NCI-H748 treated with DMSO at 0.1 percent for 48 hours (cell line): ENCODE measurements at places on chromosomes 2 and 18.

GRCh38 chr2:7071154-7071553 is 153.9 kb downstream of the RNF144A start:
- DNase-seq, result no peak

- no peak for DNase-seq
Observed at GRCh38 chr2:45713591-45713990, 62.1 kb downstream of the PRKCE start.

- no peak for DNase-seq
Observed at GRCh38 chr18:52953387-52953786, 613.4 kb downstream of the DCC start.

- DNase-seq, result no peak
Observed at GRCh38 chr18:79785831-79786230, 11.9 kb upstream of the KCNG2 start.

- DNase-seq, result no peak
Observed at GRCh38 chr18:64331419-64331818, 182.5 kb upstream of the LINC00305 start.

GRCh38 chr2:156897548-156897947 is 360.0 kb upstream of the GALNT5 start:
- no peak for DNase-seq

DNA sequence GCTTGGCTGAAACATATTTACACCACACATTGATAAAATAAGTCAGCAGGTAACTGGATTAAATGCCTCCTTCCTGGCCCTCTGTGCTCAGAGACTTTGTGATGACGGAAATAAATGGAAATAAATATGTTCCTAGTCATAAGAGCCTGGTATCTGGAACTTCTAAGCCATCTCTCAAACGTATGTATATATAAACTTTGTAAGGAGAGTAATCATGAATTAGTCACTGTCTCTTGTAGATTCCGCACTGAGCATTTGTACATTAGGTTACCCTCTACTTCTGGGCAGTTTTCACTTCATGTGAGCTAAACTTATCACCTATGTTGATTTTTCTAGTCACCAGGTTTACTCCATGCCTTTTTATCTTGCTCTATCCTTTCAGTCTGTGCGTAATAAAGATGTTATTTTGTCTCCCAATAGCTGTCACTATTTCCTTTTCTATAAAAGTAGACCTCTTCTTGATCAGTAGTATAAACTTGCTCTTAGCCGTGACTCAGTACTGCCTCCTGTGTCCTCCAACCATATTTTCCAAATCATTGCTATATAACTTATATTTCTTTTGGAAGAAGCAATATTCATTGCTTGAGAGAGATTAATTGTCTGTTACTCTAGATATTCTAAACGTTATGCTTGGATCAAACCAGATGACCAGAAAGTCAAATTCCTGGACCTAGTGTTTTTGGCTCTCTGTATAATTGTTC is 53.2 kb downstream of the FEZ2 start:
- DNase-seq, result no peak

DNA sequence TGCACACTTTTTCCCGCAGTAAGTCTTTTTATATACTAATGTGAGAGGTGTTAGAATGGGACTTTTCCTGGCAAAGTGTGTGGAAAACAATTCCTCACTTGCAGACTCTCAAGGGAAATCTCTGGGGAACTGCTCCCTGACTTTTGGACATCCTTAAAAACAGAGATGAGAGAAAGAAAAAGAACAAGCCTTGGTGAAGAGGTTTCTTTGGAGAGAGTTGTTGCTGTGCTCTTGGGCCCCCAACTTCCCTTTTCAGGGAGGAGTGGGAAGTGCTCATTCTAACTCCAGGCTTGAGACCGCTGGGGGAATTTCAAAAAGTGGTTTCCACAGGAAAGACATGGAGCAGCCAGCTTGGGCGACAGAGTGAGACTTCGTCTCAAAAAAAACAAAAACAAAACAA is 142.6 kb upstream of the SPRED2 start:
- DNase-seq, result no peak

DNA sequence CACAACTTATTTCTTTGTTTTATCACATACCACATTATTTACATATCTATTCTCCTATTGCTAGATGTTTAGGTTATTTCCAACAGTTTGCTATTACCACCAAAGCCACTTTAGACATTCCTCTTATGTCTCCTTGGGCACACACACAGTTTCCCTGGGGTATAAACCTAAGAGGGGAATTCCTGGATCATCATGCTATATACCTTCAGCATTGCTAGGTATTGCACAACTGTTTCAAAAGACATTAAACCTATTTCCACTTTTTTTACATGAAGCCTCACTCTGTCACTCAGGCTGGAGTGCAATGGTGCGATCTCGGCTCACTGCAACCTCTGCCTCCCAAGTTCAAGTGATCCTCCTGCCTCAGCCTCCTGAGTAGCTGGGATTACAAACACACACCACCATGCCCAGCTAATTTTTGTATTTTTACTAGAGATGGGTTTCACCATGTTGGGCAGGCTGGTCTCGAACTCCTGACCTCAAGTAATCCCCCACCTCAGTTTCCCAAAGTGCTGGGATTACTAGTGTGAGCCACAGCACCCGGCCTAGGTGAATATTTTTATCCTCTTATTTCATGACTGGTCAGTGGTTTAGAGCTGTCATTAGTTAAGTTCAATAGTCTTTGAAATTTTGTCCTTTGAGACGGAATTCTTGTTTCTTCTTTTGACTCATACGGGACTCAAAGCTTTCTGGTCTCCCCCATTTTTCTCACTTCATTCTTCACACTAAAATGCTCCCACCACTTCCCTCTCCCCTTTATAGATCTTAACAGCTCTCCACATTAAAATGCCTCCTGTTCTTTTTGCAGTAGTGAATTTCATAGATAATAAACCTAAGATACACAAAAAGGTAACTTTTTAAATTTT is 30.3 kb downstream of the SULT1C4 start:
- DNase-seq, result no peak

GRCh38 chr2:8310557-8311455 is 371.1 kb upstream of the ID2 start:
- no peak for DNase-seq

DNA sequence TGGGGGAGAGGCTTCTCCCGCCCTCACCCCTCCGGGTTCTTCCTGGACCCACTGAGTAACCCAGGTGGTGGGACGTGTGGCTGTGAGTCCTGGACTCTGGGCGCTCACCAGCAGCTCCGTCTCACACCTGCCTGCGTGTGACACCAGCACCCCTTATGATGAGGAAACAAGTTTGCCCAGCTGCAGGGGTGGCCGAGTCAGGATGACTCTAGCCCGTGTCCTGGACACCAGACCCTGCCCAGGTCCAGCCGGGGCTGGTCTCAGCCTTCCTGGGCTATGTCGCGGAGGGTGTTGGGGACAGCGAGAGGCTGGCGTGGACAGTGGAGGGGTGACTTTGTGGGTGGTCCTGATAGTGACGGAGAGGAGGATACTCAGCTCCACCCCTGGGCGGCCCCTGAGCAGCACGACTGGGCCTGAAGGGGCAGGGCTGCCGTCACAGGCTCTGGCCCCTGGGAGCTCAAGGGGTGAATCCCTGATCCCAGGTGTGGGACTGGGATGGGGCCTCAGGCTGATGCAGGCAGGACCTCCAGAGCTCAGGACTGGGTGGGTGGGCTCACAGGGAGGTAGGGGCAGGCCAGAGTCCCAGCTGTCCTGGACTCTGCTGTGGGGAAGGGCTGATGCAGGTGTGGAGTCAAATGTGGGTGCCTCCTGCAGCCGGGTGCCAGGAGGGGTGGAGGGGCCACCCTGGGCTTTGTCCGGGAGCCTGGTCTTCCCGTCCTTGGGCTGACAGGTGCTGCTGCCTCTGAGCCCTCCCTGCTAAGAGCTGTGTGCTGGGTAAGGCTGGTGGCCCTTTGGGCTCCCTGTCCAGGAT is 3.7 kb downstream of the GPR35 start:
- no peak for DNase-seq

- DNase-seq, result no peak
Observed at GRCh38 chr2:161115205-161115604, 45.0 kb upstream of the TANK start.

DNA sequence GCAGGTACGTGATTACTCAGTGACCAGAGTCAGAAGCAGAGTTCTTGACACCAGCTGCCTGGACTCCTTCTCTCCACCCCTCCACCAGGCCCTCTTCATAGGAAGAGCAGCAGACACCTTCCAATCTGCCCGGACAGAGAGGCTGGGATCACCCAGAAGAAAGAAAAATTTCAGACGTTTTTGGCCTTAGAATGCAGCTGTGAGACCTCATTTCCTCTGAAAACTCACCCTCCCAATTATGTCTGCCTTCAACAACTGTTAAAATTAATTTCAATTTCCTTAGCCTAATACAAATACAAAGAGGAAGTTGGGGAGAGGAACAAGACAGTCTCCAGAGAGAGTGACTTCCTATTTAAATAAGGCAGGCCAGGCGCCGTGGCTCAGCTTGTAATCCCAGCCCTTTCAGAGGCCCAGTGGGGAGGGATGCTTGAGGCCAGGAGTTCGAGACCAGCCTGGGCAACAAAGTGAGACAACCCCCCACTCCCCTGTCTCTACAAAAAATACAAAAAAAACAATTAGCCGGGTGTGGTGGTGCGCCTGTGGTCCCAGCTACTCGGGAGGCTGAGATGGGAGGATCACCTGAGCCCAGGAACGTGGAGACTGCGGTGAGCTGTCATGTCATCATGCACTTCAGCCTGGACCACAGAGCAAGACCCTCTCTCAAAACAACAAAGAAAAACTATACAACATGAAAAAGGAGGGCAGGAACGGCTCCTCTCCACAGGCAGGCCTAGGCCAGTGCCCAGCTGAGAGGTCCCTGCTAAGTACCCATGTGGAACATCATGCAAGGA is 1.6 kb downstream of the SLC66A2 start:
- DNase-seq, result no peak

- no peak for DNase-seq
Observed at GRCh38 chr18:42011053-42011452, 56.0 kb downstream of the PIK3C3 start.

GRCh38 chr2:8672940-8673339 is 8.9 kb upstream of the ID2 start:
- no peak for DNase-seq

- DNase-seq, result no peak
Observed at GRCh38 chr2:221377066-221377465, 195.0 kb downstream of the EPHA4 start.

DNA sequence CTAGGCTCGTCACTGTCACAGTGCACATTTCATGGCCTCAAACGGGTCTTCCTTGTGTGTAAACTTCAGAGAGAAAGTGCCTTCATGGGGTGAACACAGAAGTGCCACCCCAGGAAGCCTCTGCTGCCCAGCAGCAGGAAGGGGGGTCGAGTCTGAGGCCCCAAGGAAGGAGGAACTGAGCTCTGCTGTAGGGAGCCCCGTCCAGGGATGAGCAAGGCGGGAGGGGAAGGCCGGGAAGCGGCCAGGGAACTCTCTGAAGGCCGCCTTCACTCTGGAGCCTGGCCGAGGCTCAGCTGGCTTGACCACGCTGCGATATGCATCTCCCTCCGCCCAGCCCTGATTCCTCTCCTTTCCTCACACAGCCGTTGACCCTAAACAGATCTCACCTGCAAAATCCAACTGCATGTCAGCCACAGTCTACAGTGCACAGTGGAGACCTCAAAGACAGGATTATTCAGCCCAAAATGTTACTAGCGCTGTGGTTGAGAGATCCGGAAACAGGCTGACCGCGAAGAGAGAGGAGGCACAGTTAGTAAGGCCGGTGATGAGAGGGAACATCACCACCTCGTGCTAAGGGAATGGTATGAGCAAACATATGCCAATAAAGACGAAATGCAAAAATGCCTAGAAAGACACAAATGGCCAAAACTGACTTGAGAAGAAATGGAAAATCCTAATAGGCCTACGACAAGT is 34.2 kb upstream of the CTDP1 start:
- DNase-seq, result no peak

- no peak for DNase-seq
Observed at GRCh38 chr2:160489111-160489510, 4.5 kb downstream of the RBMS1 start.

DNA sequence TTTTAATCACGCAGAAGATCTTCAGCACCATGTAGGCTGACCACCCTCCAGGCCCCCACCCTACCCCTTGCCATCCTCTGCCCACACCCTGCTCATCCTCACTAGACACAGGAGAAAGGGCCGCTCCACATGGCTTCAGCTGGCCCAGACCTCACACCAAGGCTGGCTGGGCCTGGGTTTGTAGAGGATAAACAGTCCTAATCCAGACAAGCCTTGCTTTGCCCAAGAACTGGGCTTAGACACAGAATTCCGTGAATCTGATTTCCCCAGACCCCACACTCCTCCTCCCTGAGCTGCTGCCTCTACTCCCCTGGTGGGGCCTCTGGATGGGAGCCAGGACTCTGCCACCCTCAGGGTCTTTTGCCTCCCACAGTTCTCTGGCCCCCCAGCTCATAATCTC is 185.3 kb downstream of the CYP26B1 start:
- DNase-seq, result no peak

DNA sequence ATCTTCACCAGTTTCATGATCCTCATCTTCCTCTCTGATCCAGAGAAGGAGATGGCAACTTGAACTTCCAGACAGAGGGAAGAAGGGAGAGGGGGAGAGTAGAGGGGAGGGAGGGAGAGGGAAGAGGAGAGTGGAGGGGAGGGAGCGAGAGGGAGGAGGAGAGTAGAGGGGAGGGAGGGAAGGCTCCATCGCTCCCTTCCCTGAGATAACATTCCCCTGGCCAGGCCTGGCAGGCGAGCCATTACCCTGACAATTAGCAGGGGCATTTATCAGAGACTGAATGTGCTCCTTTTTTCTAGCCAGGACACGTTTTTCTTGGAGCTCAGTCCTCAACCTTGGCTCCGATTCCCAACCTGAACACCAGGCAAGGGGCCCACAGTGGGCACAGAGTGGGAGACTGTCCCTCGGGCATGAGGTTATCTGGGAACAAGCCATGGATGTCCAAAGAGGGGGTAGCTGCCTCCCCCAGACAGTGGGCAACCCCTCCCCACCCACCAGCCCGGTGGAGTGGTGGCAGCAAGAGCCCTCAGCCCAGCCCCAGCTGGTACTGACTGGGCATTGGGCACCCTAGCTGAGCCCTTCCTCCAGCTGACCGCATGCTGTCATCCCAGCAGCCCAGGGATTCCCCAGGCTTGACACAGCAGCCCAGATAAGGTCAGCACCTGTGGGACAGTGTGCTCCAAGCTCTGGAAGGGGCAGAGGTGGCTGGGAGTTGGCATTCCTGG is 81.8 kb downstream of the TNS1 start:
- DNase-seq, result no peak

GRCh38 chr2:188474316-188474715 is 182.6 kb downstream of the GULP1 start:
- no peak for DNase-seq

- DNase-seq, result no peak
Observed at GRCh38 chr18:51120809-51121596, 76.5 kb downstream of the MEX3C start.

DNA sequence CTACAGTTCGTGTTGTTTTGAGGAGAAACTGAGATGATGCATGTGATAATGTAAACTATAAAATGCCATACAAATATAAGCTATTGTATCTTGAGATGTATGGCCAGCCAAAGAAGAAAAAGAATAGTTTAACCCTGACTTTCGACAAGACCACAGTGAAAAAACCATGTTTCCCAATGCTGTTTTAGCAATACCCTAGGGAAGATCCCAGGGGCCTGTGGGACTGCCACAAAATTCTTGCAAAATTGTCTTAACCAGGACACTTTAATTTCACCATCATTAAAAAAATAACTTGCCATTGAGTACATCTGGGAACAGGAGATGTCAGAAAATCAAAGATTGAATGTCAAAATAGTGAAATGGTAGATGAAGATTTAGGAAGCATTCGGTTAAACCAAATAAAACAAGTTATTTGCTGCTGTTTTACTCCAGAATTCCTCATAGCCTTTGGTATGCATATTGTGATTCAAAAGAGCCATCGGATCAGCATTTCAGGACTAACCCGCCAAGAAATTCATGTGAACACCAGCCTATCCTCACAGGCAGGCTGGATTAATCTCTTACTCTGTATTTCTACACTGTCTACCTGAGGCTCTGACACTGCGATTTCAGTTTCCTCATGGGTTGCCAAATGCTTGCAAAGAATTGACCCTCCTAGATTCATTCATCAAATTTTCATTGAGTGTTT is 49.0 kb upstream of the SP3 start:
- DNase-seq, result no peak
